Motor neuron (in vitro differentiated cells): ENCODE measurements at places on chromosomes 13 and 19.

GRCh38 chr19:45693106-45693788 lies 781 bp downstream of the QPCTL start:
- no peak for ATAC-seq

GRCh38 chr19:51959791-51960190 lies 26.8 kb downstream of the ZNF350 start:
- ATAC-seq, result no peak

GRCh38 chr13:40648040-40648439 lies 18.4 kb downstream of the FOXO1 start:
- ATAC-seq, result no peak

DNA sequence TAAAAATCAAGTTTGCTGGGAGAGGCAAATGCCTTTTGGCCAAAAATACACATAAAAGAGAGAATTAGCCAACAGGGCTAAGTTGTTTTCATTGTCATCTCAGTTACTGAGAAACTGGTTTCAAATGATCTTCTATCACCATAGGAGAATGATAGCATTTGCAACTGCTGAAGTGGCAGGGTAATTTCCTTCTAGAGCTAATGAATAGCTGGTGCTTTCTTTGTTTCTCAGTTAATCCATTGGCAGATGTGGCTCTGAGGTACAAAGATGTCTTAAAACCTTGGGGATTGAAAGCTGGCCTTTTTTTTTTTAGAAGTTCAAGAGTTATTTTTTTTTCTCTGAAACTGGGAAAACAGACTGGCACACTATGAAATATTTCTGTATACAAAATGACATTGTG lies 332.7 kb upstream of the KLF12 start:
- no peak for ATAC-seq

- ATAC-seq, result no peak
Observed at GRCh38 chr13:94613051-94613450, 11.4 kb downstream of the GPR180 start.

DNA sequence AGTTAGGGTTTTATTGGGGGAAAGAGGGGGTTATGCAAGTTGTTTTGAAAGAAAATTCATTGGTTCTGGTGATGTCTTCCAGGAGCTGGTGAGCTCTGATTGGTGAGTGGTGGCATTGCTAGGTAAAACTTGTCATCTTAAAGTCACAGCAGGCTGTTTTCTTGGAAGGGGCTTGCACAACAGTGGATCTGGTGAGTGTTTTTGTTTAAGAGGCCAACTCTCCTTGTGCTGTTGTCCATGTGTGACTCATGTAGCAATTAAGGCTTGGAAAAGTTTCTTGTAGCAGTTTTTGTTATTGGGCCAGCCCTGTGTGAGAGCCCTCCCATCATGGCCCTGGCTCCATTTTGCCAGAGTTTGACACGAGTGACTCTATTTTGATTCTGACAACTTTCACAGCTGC lies 109.4 kb downstream of the RFC3 start:
- ATAC-seq, result no peak

DNA sequence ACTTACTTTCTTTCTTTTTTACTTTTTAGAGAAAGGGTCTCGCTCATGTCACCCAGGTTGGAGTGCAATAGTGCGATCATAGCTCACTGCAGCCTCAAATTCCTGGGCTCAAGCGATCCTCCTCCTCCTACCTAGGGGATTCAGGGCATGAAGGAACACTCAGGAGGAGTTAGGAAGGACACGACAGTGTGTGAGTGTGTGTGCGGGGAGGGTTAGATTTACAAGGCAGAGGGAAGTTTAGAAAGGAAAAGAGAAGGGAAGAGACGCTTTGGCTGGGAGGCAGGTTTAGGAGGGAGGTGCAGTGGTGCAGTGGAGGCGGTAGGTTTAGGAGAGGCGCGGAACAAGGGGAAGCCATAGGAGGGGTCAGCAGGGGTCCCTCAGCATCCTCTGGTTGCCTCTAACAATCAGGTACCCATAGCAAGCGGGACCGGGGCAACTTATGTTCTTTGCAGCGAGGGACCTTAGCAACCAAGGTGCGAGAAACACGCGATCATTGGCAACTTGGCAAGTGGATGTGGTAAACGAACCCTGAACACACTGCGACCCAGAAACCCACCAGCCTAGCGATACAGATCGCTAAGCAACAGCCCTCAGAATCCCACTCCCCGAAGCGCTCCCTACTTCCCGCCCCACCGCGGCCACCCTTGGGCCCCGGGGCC lies 501 bp downstream of the SIRT2 start:
- ATAC-seq, result no peak
